Activated CD4-positive, alpha-beta T cell treated with anti-CD3 and anti-CD28 coated beads, Interleukin-2, amount 50 U/mL, for 1 hour (primary cell): ENCODE measurements at places on chromosomes 5 and 9.

DNA sequence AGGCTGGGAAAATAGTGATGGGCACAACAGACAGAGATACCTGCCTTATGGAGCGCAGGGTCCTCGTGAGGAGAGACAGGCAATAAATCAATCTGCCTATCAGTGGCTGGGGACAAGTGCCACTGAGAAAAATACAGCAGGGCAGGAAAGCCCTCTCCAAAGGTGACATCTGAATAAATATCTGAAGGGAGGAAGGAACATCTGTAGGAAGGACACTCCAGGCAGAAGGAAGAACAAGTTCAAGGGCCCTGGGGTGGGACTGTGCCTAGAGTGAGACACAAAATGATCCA is 53.7 kb upstream of the SLC25A51 start:
- no peak for DNase-seq

- no peak for DNase-seq
These were observed 31.7 kb downstream of the MRPL22 start for GRCh38 chr5:154972476-154973080.

DNA sequence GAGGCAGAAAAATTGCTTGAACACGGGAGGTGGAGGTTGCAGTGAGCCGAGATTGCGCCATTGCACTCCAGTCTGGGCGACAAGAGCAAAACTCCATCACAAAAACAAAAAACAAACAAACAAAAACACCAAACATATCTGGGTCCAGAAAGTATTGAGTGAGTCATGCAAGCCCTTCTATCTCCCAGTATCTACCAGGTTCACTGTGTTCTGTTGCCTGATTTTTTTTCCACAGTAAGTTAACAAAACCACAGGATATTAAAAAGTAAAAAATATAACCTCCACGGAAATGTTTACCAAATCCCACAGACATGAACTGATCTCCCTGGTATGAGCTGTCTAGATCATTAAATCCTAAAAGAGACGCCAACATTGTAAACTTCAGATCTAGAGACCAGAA is 94.4 kb downstream of the ANKH start:
- no peak for DNase-seq

DNA sequence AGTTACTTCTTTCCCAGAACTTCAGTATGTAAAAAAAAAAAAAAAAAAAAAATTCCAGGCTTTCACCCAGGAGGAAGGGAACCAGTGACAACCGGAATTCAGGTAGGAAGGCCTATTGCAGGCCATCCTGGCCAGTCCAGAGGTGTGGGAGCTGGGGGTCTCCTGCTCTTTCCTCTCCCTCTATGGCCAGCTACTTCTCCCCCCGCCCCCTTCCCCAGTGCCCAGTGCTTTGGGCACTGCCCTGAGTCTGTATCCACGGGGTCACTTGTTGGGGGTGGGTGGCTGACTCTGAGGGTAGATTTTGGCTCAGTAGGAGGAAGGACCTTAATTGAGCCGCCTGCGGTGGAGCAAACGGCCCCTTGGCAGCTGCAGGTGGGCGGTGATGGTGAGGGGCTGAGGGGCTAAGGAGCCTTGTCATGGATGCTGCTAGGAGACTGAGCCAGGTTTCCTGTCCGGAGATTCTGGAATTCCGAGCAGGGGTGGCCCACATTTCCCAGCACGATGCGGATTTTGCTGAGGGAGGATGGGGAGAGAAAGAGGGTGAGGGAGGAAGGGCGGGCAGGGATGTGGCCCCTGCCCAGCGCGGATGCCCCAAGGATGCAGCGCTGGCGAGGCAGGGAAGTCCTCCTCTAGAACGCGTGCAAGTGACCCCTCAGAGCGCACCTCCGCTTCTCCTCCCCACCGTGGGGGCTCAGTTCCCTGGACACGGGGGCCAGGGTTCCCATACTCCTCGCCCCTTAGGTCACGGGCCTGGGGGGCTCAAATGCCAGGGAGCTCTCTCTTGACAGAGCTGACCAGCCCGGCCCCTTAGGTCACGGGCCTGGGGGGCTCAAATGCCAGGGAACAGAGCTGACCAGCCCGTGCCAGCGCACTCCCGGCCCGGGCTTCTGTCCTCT is 1.2 kb upstream of the PHF2 start:
- DNase-seq: no peak

DNA sequence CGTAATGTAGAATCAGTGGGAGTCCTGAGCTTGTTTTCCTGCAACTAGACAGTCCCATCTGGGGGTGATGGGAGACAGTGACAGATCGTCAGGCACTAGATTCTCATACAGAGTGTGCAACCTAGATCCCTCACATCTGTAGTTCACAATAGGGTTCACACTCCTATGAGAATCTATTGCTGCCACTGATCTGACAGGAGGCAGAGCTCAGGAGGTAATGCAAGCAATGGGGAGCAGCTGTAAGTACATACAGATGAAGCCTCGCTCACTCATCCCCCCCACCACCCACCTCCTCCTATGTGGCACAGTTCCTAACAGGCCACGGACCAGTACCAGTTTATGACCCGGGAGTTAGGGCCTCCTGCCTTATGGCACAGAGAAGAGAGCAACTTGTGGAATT is 116.2 kb upstream of the PIK3R1 start:
- no peak for DNase-seq

GRCh38 chr9:88694625-88695024 is 159.6 kb downstream of the NXNL2 start:
- no peak for DNase-seq

- DNase-seq: no peak
These were observed 370.3 kb upstream of the IRX2 start for GRCh38 chr5:3121813-3122212.

- DNase-seq: no peak
These were observed 272.2 kb downstream of the PLK2 start for GRCh38 chr5:58187432-58188261.

DNA sequence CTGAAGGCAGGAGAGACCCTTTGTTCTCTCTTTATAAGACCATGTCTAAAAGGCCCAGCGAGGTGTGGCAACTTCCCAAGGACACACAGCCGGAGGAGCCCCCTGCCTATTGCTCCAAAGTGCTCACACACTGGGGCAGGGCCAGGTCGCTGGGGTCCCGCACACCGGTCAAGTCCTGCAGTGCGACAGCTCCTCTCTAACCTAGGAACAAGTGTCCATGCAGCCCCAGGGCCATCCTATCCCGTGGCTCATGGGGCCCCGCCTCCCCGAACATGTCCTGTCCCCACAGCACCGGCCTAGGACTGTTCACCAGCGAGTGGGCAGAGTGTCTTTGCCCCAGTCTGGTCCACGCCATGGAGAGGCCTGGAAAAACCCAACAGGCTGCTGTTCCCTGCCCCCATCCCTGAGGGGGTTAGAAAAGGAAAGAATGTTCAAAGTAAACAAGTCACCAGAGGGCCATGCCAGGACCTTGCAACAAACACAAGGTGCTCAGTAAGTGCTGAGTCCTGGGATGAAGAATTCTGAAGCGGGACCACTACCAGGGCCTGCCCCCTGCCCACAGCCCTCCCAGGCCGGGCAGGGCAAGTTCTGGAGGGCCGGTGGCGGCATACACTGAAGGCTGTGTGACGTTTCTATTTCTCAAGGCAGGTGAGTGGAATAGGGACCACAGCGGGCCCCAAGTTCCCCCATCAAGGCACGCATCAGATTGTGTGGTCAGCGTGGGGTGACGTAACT is 938 bp downstream of the NINJ1 start:
- DNase-seq: peak; percentile 54

GRCh38 chr5:106923409-106923808 is 747.3 kb downstream of the EFNA5 start:
- no peak for DNase-seq

- no peak for DNase-seq
These were observed 92.4 kb upstream of the SLC1A1 start for GRCh38 chr9:4397917-4398316.

- DNase-seq: no peak
These were observed 27.3 kb downstream of the AFAP1L1 start for GRCh38 chr5:149298842-149299404.

- DNase-seq: no peak
These were observed 10.7 kb downstream of the STK32A start for GRCh38 chr5:147245381-147246165.

DNA sequence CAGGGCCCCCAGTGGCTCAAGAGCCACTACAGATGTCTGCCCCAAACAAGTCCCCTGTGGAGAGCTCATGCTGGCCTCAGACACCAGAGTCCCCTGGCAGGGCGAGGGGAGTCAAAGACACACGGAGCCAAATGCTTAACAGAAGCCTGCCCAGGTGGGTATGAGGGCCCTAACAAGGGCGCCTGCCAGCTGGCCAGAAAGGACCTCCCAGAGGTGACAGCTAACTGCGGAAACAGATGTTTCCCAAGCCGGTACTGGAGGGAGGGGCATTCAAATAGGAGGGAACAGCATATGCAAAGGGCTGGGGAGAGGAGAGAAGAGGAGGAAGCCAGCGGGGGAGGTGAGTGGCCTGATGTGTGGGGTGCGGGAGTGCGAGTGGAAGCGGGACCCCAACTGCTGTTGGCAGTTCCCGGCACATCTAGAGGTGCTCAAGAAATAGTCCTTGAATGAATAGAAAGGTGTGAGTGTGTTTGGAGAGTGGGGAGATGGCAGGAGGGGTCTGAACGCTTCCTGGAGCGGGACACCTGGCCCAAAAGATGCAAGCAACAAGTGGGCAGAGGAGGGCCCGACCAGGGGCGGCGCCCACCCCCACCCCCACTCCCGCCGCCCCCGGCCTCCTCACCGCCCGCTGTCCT is 824 bp downstream of the MXD3 start:
- DNase-seq: no peak

DNA sequence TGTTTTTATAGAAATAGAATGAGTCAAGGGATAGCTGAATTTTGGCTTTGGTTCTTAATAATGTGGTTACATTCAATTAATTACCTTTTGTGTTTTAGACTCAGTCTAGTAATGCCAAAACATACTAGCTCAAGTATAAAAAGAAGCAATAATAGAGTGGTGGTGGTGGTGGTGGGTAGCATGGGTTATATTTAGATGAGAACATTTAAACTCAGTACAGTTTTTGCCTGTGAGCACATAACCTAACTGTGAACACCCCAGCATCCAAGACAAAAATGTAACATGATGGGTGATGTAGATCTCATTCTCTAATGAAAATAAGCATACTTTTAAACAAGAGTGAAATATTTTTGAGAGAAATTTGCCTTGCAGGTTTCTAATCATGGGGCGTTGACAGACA is 14.2 kb downstream of the CPEB4 start:
- no peak for DNase-seq

DNA sequence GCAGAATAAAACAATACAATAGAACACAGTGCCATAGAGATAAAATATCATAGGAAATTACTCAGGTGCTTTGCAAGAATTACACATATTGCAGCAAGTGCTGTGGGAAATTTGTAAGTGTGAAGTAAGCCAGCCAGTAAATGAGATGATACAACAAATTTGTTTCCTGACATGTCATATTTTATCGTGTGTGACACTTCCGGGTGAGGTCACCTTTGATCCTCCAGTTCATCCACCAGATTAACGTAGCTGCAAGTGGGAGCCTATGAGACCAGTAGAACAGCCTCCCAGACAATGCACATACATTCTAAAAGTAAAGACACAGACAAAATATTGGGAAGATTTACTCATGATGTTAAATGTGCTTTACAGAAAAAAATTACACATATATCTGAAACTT is 72.2 kb downstream of the PRDM9 start:
- DNase-seq: no peak

DNA sequence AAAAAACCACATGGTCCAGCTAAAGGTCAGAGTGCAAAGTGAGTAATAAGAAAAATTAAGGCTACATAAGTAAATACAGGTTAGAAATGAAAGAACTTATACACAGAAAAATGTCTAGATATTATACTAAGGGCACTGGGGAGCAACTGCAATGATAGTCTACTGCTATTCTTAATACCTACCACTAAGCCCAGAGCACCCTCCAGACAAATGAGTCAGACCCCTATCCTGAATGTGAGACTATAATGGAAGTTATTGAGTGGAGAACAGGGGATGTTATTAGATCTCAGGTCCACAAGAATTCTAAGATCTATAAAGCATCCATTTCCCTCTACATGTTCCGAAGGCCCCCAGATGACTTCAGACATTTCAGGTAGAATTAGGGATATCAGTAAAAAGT is 438.3 kb downstream of the PRELID2 start:
- DNase-seq: no peak
